ENCODE measurements at places on chromosomes 6 and 20. TPM values are rescaled to one million over a fixed set of nuclear protein-coding genes. Genes with fewer than 3 reads are reported as not detected.

Gene RBCK1
- total RNA-seq: 69.5 TPM

Gene CST4
- not detected for total RNA-seq

Gene UBR2
- 16.4 TPM for total RNA-seq

Gene NRSN1
- not detected for total RNA-seq

Gene ZC3H12D
- 0.14 TPM for total RNA-seq

Gene TBC1D32
- 8.9 TPM for total RNA-seq

Gene LY6G6F
- total RNA-seq: not detected

Gene TFAP2A
- 0.30 TPM for total RNA-seq

Gene HNF4A
- 0.37 TPM for total RNA-seq

Gene KHDC1L
- total RNA-seq: not detected

Gene EZR
- 194 TPM for total RNA-seq

GRCh38 chr6:43667245-43668150 lies 20.1 kb downstream of the MRPS18A start:
- DNase-seq: peak; percentile 88

DNA sequence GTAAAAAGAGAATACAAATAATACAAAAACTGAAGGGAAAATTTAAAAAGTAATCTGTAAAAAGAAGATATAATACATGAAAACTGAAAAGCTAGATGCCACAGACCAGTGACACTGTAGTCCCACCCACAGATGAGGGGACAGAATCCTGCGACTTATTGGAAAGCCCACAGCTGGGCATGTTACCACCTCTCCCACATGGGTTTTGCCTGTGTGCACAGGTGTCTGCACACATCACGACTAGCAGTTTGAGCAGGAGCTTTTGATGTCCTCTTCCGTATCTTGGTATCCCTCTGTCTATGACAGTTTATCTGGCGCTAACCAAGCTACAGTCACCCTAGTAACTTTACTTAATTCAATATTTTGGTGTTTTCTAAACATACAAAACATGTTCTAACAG lies 291.1 kb upstream of the EXOC2 start:
- no peak for DNase-seq

DNA sequence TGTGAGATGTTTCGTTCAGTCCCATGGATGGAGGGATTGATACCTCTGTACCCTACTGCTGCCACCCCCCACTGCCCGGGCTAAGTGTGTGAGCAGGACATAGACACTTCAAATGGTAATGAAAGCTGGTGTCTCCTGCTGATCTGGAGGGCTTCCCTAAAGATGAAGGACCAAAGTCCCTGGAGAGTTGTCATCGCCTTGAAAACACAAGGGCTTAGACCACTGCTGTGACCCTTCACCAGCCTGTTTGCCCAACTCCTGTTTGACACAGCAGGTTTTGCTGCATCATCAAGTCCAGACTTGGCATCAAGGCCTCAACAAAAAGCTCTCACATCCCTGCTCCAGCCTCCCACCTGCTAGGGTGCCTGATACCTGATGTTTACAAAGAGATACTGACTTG lies 57.9 kb upstream of the FAM8A1 start:
- DNase-seq: no peak

DNA sequence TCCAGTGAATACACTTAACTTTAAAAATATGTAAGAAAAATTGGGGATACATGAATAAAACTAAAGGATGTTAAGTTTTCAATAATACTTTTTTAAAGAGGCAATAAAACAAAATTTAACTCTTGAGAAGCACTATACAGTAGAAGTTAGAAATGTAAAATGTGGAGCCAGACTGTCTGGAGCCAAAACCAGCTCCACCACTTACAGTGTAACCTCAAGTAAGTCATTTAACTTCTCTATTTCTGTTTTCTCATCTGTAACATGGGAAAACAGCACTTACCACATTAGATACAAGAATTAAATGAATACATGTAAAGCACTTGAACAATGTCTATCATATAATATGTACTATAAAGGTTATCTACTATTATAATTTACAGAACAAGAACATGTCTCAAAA lies 6.7 kb downstream of the ATG5 start:
- no peak for DNase-seq

- DNase-seq: peak; percentile 80
Observed at GRCh38 chr6:125906158-125906998, 50.2 kb upstream of the HINT3 start.

- DNase-seq: no peak
Observed at GRCh38 chr20:17507531-17507930, 23.6 kb downstream of the BFSP1 start.

GRCh38 chr6:53033764-53034163 lies 31.4 kb upstream of the FBXO9 start:
- no peak for DNase-seq

GRCh38 chr6:3644739-3645012 lies 106.8 kb downstream of the PXDC1 start:
- DNase-seq: no peak

DNA sequence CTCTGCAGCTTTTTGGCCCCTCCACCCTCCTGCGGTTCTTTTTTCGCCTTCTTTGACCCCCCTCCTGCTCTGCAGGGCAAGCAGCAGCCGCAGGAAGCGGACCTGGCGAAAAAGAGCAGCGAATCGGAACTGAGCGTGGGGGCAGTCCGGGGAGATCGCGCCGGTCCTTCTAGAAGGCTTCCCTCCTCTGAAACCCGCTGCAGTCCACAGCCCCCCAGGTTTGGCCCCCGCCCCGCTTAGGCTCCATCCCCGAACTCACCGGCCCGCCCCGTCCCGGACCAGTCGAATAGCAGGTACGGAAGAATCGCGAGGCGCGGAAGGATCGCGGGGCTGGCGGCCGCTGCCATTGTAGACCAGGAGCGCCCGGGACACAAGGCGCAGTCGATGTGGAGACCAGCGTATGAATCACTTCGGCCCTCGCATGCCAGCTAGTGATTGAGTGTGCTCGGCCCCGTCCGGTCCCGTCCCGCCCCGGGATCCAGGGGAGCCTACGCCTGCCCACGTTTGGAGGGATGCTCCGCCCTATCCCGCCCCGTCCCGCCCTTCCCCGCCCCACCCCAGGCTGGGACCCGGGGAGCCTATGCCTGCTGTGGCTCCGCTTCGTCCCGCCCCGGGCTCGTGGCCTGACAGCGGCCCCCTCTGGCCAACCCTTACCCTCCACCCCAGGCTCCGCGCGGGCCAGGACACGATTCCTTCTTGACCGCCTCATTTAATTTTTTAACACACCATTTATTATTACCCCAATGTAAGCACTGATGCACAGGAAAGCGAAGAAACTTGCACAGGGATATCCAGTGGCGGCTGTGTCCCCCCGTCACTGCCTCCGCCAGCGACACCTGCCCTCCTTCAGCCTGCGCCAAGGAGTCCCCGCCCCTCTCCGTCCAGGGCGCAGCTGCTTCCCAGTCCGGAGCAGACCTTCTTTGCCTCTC lies at the start of gene ULBP3:
Gene ULBP3 (minus strand): TSS at position 402 of the 929 bp plus-strand sequence. CDS start 55 bp downstream, at position 347.
- peak; percentile 83 for DNase-seq

- DNase-seq: no peak
Observed at GRCh38 chr6:317448-318144, 25.3 kb downstream of the DUSP22 start.

DNA sequence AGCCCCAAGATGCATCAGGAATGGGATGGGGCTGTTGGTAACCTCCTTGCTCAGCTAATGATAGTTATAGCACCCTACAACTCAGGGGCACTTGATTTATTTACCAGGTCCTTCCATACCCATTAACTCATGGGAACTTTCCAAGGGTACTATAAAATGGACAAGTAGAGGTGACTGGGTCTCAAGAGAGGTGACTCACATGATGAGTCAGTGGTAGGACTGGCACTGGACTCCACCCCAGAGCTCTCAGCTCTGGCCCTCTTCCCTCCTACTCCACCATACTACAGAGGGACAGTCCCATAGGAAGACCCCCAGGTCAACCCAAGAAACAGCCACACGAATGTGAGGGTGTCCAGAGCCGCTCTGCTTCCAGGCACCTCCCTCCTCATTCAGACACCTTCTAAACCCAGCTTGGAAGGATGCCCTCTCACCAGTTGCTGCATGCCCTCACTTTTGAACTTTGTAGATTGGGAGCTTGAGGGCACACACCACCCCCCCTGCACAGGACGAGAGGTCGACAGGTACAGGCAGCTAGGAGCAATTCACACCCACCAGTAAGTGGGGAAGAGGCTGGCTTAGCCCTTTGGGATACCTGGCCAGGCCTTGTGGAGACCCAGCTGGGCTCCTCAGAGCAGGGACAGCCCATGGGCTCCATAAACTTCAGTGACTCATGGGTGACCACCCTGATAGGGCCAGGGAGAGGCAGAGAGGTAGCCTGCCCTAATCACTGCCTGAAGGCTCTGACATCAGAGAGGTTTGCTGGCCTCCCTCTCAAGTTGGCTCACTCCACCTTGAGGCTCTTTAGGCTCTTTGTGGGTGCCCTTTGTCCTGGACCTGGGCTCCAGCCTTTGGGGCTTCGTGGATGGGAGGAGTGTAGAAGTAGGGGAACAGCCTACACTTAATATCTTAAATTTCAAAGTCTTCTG lies 81.6 kb upstream of the MLN start:
- DNase-seq: no peak

DNA sequence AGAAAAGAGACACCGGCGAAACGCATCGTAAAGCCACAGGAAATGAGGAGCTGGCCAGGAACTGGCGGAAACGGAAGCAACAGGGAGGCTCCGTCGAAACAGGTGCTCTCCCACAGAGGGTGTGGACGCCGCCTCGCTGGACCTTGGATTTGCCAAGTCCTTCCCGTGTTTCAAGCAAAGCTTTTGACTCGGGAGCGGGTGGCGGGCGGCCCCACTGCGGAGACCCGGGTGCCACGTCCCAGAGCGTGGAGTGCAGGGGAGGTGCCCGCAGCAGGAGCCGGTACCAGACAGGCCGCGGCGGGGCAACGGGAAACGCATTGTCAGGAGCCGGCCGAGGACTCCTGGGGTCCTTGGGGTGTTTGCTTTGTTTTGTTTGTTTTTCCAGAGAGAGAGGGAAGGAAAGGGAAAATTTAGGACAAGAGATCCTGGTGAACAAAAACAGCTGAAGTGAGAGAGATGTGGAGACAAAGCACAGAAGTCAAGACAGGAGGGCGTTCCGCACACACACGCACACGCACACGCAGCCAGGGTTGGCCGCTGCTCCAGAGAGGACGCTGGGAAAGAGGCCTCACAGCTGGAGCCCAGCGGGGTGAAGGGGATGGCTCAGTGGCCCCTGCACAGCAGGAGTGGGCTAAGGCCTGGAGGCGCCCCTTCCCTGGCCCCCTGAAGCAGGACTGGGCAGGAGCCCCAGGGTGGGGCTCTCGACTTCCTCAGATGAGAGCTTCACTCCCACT lies 50.9 kb upstream of the CHRNA4 start:
- DNase-seq: no peak

- DNase-seq: no peak
Observed at GRCh38 chr6:4362326-4362725, 227.0 kb upstream of the ECI2 start.

GRCh38 chr20:24835195-24835594 lies 113.9 kb upstream of the CST7 start:
- no peak for DNase-seq

DNA sequence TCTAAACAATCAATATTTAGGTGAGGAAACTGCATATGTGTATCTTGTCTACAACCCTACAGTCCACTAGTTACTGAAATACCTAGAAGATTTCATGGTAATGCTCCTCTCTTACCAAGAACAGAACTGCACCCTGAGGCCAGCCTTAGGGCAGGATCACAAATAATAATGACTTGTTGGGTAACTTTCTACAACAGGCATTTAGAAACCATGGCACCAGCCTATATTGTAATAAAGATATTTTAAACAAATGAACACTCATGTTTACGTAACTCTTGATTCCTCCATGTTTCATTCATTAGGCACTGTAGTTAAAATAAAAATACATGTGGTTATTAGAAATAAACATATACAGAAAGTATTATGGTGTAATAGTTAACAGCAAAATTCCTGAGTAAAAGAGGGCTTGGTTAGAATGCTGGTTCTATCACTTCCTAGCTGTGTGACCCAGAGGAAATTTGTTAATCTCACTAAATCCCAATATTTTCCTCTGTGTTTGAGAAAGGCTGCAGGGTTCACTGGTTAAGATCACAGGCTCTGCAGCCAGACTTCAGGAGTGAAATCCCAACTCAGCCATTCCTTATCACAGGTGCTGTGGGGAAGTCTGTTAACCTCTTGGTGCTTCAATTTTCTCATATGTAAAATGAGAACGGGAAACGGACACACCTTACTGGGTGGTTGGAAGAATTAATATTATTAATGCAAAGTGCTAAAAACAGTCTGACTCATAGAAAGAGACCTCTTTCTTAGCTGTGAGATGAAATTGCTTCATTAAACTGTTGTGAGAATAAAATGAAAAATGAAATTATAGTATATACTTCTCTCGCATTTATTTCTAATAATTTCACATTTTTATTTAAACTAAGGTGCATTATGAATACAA lies 8.5 kb downstream of the HMGN3 start:
- no peak for DNase-seq

DNA sequence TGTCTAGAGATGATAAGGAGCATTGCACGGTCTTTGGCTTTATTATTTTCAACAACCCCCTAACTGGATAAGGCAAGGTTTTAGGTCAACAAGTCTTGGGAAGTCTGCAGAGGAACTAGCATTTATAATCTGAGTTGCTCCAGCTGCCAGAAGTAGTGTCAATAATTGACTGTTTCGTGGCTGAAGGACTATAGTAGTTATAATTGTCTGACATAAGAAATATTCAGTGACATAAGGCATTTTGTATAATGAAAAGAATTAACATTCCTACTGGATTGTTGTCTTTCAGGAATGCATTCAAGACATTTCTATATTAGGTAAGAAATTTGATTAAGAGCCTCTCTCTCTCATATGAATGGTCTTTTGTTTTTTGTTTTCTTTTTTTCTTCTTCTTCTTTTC lies 136.9 kb upstream of the SGK1 start:
- DNase-seq: no peak

GRCh38 chr6:71028236-71028876 lies 71.5 kb upstream of the B3GAT2 start:
- DNase-seq: peak; percentile 33

DNA sequence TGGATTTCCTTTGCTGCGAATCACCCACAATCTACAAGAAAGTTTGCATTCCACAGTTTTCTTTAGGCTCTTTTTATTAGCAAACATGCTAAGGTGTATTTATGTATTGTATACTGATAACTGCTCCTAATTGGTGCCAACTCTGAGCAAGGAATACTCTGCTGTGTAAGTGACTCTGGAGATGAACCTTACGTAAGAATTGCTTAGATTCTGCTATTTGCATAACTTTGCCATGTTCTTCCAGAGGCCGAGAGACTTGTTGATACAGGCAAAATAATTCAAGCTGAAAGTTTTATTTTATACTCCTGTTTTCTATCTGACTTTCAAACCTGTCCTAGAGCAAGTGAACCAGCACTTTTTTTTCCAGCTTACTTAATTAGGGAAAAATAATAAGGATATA lies 461.3 kb downstream of the GJA1 start:
- DNase-seq: no peak

DNA sequence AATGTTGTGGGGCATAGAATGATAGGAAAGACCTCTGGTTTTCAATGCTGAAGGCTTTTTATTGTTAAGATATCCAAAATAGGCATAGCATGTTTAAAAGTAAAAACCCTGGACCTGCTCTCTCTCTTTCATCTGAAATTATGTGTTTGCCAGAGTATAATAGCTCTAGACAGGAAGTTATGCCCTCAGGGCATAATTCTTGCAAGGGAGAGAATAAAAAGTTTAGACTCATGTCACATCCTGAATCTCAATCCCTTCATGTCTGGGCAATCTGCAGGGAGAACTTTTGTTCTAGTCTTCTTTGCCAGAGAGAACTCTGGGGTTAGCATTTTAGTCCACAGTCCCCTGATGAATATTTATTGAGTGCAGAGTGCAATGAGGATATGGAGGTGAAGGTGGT lies 297.3 kb upstream of the FLRT3 start:
- no peak for DNase-seq

GRCh38 chr6:320351-321157 lies 28.3 kb downstream of the DUSP22 start:
- DNase-seq: no peak

Data from WTC11 (cell line).